OCI-M1 (cell line): ENCODE measurements at places on chromosomes 6 and 20.

GRCh38 chr20:22333885-22334545 is 250.4 kb downstream of the FOXA2 start:
- peak; percentile 79 for DNase-seq

GRCh38 chr20:40397467-40397866 is 291.6 kb downstream of the MAFB start:
- peak; percentile 47 for DNase-seq

GRCh38 chr20:36932476-36933426 is 18.8 kb downstream of the SAMHD1 start:
- peak; percentile 40 for DNase-seq

- peak; percentile 64 for DNase-seq
Observed at GRCh38 chr6:4435981-4436445, 300.6 kb upstream of the ECI2 start.

DNA sequence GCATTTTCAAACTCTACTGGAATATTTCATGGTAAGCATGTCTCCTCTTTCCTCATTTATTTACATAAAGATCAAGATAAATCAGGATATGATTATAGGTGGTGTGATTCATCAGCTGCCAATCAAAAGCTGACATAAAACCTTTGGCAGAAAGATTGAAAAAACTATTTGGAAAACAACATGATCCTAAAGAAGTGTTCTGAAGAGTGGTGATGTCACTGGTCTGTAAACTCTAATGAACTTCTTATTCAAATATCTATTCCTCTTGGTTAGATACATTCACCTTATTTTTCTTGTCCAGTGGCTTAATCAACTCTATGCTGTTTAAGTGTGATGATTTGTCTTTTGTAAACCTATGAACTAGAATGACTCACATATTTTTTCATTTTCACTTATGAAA is 535.5 kb upstream of the CITED2 start:
- no peak for DNase-seq

DNA sequence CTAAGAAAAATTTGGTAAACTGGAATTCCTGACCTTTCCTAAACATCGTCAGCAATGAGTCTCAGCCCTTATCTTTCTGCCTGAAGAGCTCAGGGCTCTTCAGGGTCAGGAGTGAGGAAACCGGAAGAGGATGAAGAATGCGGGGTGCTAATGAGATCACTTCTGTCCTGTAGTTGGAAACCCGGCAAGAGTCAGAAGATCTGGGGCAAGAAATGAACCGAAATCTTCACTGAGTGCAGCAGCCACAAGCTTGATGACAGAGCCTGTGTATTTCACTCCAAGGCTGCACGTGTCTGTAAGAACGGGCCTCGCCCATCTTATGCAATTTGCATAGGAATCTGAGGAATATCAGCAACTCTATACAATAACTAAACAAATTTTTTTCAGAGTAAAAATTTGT is 60.4 kb upstream of the QKI start:
- no peak for DNase-seq

GRCh38 chr6:136609873-136610706 is 59.9 kb upstream of the MAP7 start:
- DNase-seq, result peak; percentile 94

DNA sequence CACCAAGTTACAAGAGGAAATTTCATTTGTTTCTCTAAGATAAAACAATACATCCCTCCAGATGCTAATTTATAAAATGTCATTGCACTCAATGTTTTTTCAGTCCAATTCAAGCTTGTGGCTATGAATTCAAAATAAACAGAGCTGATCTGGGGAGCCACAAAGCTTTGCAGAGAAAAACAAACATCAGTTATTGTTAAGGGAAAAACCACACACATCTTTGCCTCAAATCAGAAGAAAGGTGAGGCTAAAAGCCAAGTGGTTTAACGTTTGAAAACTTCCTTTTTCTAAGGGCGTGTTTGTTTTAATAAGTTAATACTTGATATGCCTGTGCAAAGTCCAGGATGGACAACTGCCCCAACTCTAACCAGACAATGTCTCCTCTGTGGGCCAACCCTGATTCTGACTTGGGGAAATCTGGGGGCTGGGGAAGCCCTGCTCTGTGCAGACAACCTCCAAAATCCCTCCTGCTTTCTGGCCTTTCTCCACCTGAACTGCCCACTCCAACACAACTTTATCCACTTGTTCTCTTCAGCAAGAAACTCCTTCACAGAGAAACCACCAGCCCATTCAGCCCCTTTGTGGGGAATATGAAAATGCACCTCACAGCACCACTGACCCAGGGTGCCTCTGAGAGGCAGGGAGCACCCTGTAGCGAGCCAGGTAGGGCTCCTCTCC is 44.6 kb upstream of the NT5E start:
- DNase-seq, result no peak

DNA sequence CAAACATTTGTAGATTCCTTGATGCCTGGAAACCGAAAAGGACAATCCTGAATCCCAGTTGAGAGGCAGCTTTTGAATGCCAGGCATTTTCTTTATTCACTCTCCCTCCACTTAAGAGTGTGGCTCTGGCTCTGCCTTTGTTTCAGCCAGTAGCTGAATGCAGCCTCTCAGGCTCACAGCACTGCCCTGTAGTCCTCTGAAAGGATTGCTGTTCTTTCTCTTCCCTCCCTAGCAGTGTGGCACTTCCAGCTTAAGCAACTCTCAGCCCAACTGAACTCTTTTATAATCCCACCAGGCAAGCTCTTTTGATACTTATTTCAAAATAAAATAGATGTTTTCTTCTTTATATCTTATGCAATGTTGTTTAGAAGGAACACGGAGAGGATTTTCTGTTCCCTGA is 415.6 kb downstream of the GJA1 start:
- DNase-seq, result no peak

DNA sequence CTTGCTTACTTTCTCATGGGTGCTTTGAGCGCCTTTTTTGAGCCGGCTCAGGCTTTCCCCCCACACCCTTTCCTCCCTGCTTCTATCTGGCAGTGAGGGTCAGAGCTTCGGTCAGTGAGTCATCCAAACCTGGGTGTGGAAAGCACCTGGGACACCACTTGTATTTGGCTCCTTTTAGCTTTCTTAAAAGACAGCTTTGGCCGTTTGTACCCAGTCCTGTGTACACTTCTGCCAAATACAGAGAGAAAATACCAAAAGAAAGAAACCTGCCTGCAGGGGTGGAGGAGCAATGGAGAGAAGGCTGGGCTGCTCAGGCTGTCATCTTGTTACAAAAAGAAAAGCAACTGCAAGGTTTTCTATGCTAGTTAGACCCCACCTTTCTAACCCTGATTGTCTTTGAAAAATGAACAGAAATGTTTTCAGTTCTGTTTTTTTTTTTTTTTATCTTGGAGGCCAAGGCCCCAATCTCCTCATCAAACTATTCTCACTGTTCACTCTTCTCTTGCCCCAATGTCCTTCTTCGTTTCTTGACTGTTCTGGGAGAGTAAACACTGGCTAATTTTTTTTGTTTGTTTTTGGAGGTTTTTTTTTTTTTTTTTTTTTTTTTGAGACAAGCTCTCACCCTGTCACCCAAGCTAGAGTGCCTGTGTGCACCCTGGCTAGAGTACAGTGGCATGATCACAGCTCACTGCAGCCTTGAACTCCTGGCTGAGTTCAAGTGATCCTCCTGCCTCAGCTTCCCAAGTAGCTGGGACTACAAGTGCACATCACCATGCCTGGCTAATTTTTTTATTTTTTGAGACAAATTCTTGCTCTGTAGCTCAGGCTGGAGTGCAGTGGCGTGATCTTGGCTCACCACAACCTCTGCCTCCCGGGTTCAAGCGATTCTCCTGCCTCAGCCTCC is 76.4 kb downstream of the SSR1 start:
- DNase-seq, result no peak

GRCh38 chr6:92723390-92723931 is 695.9 kb downstream of the EPHA7 start:
- no peak for DNase-seq

GRCh38 chr20:33348136-33348937 is 53.0 kb downstream of the CDK5RAP1 start:
- no peak for DNase-seq

DNA sequence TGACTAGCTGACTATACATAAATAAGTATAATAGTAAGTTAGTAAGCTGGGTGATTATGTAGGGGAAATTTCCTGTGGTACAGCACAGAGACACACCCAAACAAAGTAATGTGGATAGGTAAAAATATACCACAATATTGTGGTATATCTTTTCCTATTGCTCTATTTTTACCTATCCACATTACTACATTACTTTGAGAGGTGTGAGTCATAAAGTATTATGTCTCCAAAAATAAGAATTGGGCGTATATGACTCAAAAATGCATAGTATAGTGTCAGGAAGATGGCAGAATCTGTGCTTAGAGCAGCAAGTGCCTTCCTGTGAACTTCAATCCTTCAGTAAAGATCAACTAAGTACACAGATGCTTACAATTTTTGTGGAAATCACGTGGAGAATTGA is 2.7 kb upstream of the SIRPG start:
- no peak for DNase-seq

DNA sequence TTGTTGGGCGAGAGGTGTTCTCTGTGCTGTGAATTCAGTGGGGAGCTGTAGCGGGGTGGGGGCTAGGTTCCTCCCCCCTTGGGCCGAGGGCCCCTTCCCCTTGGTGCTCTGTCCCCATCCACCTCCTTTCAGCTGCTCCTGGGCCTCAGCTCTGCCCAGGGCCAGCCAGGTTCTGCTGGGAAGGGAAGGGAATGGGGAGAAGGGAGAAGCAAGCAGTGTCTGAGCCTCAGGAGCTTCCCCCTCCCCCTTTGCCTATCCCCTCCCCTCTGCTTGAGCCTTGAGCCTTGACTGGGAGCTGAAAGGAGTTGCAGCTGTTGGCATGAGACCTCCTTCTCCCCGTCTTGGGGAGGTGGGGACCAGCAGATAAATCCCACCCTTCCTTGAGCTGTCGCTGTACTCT is 576 bp upstream of the RRP36 start:
- peak; percentile 70 for DNase-seq
